ENCODE measurements at places on chromosomes 6 and 20.

DNA sequence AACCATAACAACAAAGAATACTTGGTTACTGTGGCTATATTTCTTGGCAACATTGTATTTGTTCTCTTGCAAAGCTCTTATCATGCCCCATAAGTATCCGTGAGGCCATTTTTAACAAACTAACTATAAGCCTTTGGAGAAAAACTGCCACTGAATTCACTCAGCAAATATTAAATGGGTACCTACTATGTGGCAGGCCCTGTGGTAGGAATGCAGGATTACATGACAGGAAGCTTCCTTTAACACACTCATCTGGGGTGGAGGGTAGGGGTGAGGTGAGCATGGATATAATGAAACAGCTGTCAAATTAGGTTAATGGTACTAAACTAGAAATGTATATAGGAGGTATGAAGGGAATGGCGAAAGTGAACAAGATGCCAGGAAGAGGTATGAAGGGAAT lies 504.8 kb downstream of the MEI4 start:
- no peak for DNase-seq

DNA sequence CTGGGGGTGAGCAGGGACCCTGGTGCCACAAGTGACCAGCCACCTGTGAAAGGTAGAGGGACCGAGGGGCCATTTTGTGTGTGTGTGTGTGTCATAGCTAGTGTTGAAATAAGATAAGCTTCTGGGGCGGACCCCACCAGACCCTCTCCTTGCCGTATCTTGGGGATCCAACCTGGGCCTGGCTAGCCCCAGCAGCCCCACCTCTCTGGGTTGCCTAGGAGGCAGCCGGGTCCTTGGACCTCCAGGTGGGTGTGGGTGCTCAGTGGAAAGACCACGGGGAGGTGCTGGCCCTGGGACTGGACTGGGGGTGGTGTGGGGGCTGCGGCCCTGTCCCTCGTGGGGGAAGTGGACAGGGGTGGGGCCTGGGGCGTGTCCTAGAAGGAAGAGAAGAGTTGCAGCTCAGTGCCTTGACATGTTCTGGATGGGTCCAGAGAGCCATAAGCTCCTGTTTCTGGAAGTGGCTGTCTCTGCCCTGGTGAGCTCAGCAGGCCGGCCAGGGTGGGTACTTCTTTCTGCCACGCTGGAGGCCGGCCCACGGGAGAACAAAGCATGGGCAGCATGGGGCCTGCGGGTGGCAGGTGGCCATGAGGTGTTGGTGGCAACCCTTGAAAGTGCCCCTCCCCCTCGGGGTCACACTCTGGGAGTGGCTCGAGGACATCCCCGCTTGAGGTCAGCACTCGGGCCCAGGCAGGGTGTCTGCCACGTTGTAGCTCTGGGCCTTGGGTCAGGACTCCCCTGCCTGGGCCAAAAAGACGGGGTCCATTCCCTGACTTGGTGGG lies 8.4 kb downstream of the RBBP8NL start:
- no peak for DNase-seq

GRCh38 chr6:53917464-53917842 lies 122.6 kb downstream of the LRRC1 start:
- DNase-seq = no peak

- no peak for DNase-seq
Measured at GRCh38 chr6:48188158-48188557, 77.2 kb upstream of the PTCHD4 start.

GRCh38 chr6:135600931-135601330 lies 103.4 kb upstream of the AHI1 start:
- no peak for DNase-seq

All from CD4-positive, alpha-beta memory T cell (primary cell).